HFF-Myc (cell line): ENCODE measurements at places on chromosomes 2 and 18.

DNA sequence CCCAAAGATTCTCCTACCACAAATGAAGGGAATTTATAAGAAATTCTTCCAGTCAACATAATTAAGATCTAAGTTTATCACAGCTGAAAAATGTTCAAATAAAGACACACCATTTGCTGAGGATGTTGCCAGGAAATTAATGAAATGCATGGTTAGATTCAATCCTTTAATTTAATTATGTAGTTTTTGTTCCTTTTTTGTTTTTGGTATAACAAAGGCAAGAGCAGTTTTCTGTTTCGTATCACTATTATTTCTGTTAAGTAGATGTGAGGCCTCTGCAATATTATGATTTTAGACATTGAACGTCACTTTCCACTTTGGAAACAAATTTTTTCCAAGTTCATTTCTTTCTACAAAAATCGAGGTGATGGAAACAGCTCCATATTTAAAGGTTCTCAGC, 440.0 kb downstream of the THSD7B start:
- no peak for DNase-seq

DNA sequence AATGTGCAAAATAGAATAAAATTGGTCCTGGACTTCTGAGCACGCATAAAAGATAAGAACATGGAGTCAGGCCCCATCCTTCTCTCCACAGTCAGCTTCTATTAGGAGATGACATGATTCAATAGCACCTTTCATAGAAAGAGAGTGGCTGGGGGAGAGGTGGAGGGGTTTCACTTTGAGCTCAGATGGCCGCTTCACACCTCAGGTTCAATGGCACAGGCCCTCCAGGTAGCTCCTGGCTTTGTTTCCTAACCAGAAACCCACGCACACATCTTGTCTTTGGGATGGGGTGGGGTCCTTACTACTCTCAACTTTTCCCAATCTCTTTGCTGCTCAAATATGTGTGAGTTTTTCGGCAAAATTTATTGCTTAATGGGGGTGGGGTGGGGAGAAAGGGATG, 332.3 kb downstream of the CLIP4 start:
- DNase-seq = no peak

GRCh38 chr2:16386031-16386430, 279.6 kb downstream of the CYRIA start:
- no peak for DNase-seq

GRCh38 chr2:205929246-205929942, 156.6 kb downstream of the INO80D start:
- DNase-seq = no peak

DNA sequence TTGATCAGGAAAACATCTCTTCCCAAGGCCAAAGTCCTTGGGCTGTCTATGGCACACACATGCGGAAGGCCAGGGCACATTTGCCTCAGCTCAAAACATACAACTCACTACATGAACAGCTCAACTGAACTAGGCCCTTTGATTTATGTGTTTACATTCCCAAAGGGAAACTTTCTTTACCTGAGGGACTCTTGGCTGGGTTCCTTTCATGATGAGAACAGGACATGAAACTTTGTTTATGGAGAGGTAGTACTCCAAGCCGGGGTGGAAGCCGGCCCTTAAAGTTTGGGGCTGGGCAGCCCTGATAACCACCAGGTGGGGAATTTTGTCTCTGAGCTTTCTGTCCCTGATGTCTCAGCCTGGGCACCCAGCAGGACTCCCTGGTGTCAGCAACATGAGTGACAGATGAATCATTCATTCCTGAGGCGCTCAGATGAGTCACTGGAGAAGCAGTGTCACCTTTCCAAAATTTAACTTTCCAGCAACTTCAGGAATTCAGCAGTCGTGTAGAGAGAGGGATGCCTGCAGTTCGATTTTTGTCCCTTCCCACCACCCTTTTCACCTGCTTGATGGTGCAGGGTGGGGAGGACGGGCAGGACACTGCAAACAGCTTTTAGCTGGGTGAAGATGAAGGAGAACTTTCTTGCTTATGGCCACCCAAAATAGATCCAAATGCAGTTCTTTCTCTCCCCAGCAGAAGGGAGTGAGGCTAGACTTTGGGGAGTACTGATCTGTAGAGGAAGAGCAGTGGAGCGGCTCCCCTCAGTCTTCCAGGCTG, 331.6 kb downstream of the DYSF start:
- no peak for DNase-seq

- DNase-seq = no peak
These were observed 167.9 kb upstream of the SLC39A10 start for GRCh38 chr2:195489101-195489500.

DNA sequence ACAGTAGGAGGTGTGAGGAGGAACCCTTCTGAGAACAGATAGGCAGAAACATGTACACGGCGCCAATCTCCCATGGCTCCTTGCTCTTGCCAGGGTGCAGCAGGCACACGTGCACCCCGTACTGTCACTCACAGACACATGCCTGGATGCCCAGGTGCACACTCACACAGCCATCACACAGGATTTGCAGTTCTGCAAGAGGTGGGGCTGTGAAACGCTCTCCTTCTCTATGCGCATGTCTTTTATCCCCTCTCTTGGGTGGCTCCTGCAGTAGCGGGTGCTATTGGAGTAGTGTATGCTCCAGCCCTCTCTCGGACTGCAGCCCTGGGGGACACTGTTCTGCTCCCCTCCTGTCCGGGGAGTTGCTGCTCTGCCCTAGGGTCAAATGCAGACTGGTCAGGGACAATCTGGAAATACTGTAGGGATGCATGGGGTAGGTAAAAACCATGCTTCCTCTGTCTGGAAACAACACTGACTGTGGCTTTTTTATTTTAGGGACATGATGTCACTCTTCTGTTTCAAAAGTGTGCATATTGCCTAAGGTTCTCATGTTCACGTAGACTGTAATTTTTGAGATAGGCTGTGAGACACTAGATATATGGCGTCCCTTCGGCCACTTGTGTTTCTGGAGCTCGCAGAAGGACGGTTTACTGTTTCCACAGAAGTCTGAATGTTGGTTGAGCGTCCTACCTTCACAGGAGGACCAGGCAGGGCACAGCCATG, 118.5 kb downstream of the PRKCE start:
- no peak for DNase-seq

DNA sequence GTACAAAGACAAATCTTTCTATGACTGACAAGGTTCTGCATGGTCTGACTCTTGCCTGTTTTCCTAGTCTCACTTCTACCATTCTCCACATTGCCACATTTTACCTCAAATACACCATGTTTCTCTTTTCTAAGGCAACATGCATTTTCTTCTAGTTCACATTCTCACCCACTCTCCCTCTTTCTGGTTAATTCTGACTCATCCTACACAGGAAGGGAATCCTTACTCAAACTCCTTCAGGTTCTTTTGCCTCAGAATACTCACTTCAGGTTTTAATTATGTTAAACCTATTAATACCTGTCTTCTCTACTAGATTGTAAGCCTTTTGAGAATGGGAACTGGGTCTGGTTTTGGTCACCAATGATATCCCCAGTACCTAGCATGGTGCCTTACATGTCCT, 47.2 kb downstream of the MAP2 start:
- DNase-seq = no peak

GRCh38 chr2:121459291-121459690, 71.4 kb upstream of the RNU4ATAC start:
- no peak for DNase-seq

DNA sequence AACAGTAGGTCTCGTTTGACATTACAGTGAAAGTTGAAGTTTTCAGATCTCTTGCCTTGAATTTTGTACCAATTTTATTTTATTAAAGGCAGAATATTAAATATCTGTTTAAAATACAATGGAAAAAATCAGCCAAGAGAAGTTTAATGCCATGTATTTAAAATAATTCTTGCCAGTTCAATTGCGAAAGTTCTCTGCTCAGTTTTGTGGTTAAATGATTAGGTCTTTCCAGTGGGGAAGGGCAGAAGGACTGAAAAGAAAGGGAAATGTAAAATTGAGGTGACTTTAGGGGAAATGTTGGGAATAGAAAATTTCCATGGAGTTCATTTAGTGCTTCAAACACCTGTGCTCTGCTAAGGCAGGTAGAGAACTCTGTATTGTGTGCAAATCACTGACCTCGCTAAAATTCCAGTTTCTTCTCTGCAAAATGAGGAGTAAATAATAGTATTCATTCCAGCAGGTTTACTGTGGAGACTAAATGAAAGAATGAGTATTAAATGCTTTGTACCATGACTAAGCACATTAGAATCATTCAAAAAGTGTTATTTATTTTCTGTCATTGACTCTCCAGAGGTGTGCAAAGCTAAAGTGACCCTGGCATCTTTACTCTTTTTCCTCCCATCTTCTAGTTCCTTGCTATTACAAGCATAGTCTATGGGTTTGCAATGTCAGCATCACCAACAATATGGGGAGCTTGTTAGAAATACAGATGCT, 74.4 kb downstream of the KIAA1328 start:
- DNase-seq = no peak

GRCh38 chr2:47501374-47502200, 98.6 kb downstream of the MSH2 start:
- no peak for DNase-seq
